ENCODE measurements at places on chromosomes 2 and 18. TPM values are rescaled to one million over a fixed set of nuclear protein-coding genes. Genes with fewer than 3 reads are reported as not detected.

Gene ARHGEF4
- 6.1 TPM for polyA plus RNA-seq

Gene NCOA1
- polyA plus RNA-seq, result 69.6 TPM

Gene KIDINS220
- 49.5 TPM for polyA plus RNA-seq

Gene EGR4
- not detected for polyA plus RNA-seq

Gene VIT
- polyA plus RNA-seq, result 3.3 TPM

Gene MTCL1
- polyA plus RNA-seq, result 27.6 TPM

Gene TOGARAM2
- polyA plus RNA-seq, result 1.3 TPM

Gene SPP2
- 0.35 TPM for polyA plus RNA-seq

Gene CXCR1
- 0.30 TPM for polyA plus RNA-seq

Gene GCFC2
- polyA plus RNA-seq, result 20.2 TPM

Gene GCA
- polyA plus RNA-seq, result 13.1 TPM

Gene TCF4
- 93.9 TPM for polyA plus RNA-seq

Gene LCT
- not detected for polyA plus RNA-seq

Gene DCC
- 0.16 TPM for polyA plus RNA-seq

Gene CEBPZOS
- polyA plus RNA-seq, result 41.7 TPM

Gene MBD5
- polyA plus RNA-seq, result 20.1 TPM

Gene VPS4B
- 24.4 TPM for polyA plus RNA-seq

Gene RPE
- 27.9 TPM for polyA plus RNA-seq

Gene TMEM18
- polyA plus RNA-seq, result 46.4 TPM

Gene ANTXR1
- polyA plus RNA-seq, result 142 TPM

Gene LBX2
- 0.80 TPM for polyA plus RNA-seq

Gene RNF125
- polyA plus RNA-seq, result 10.5 TPM

Gene SERPINB12
- polyA plus RNA-seq, result 0.23 TPM

Gene DNER
- polyA plus RNA-seq, result 0.83 TPM

Gene BOLL
- 1.7 TPM for polyA plus RNA-seq

Gene ABCG8
- not detected for polyA plus RNA-seq

Gene TACR1
- 0.34 TPM for polyA plus RNA-seq

Gene IL1B
- 0.32 TPM for polyA plus RNA-seq

Gene OTOS
- not detected for polyA plus RNA-seq

Gene INPP5D
- 6.3 TPM for polyA plus RNA-seq

Gene PCARE
- polyA plus RNA-seq, result 0.12 TPM

Gene BOK
- polyA plus RNA-seq, result 50.7 TPM

Gene ITSN2
- polyA plus RNA-seq, result 18.2 TPM

Gene CCBE1
- 2.7 TPM for polyA plus RNA-seq

Gene SCG2
- not detected for polyA plus RNA-seq

Gene CNTNAP5
- 0.41 TPM for polyA plus RNA-seq

Gene MAPK4
- 4.8 TPM for polyA plus RNA-seq

Gene SP5
- 2.3 TPM for polyA plus RNA-seq

Gene SPATA3
- not detected for polyA plus RNA-seq

Gene WDR7
- polyA plus RNA-seq, result 9.8 TPM

Gene ASNSD1
- polyA plus RNA-seq, result 32.1 TPM

Gene CNDP1
- 0.44 TPM for polyA plus RNA-seq

Gene SOX11
- polyA plus RNA-seq, result 32.9 TPM

Gene RNF144A
- polyA plus RNA-seq, result 24.0 TPM

Gene NCKAP5
- 5.2 TPM for polyA plus RNA-seq

Gene IHH
- polyA plus RNA-seq, result 3.2 TPM

Gene RNF152
- polyA plus RNA-seq, result 3.7 TPM

Gene KLHL30
- polyA plus RNA-seq, result 18.4 TPM

Gene GPR35
- 0.75 TPM for polyA plus RNA-seq

Gene RMDN2
- 2.6 TPM for polyA plus RNA-seq

Gene UPP2
- polyA plus RNA-seq, result not detected

Gene CMPK2
- 3.1 TPM for polyA plus RNA-seq
